Fibroblast of lung (primary cell): ENCODE measurements at places on chromosomes 4 and X. TPM values are rescaled to one million over a fixed set of nuclear protein-coding genes. Genes with fewer than 3 reads are reported as not detected.

Gene REELD1
- not detected in 2 replicates for total RNA-seq

Gene C4orf36
- 2.8 and 6.3 TPM in 2 replicates for total RNA-seq

Gene EGF
- 0.26 and 0.83 TPM in 2 replicates for total RNA-seq

Gene DACH2
- total RNA-seq = 0.51 and 0.99 TPM in 2 replicates

Gene ARX
- total RNA-seq = not detected in 2 replicates

Gene CNKSR2
- 0.33 and 1.5 TPM in 2 replicates for total RNA-seq

- no peaks in the 10 kb centered on the region for H3K4me1 ChIP-seq
- no peaks in the 10 kb centered on the region for H3K36me3 ChIP-seq
- H3K27me3 ChIP-seq = no peaks in the 10 kb centered on the region
These were observed 27.0 kb upstream of the SLC7A11 start for GRCh38 chr4:138269175-138269574.

GRCh38 chrX:55663584-55663983 is 40.4 kb downstream of the FOXR2 start:
- H3K27me3 ChIP-seq = no peaks in the 10 kb centered on the region
- no peaks in the 10 kb centered on the region for H3K4me1 ChIP-seq
- H3K27ac ChIP-seq = no peak overlapping the region
